ENCODE measurements at places on chromosomes 12 and 14.

DNA sequence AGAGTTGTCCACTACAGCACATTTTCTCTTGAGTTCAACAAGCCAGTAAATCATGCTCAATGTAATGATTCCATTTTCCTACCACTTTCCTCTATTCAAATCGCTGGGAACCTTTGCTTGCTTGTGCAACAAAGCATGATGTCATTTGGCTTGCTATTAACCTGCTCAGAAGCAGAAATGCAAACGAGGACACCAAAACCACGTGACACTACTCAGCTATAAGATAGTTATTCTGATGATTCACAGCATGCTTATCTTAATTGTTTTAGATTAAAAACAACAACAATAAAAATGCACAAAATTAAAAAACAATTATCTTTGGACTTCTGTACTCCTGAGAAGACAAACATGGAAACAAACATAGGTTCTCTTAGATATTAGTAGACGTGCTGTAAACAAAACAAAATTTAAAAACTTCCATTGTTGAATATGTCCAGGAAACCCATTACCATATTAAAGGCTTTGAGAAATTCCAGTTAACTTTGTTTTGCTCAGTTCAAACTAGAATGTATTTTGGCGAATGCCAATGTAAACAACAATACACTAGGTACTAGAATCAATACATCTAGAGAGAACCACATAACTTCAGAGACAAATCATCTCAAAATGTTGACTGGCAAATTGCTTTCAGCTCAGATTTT is 77.5 kb upstream of the KRAS start:
- DNase-seq: no peak

- no peak for DNase-seq
These were observed 113.3 kb upstream of the CAND1 start for GRCh38 chr12:67155863-67156262.

DNA sequence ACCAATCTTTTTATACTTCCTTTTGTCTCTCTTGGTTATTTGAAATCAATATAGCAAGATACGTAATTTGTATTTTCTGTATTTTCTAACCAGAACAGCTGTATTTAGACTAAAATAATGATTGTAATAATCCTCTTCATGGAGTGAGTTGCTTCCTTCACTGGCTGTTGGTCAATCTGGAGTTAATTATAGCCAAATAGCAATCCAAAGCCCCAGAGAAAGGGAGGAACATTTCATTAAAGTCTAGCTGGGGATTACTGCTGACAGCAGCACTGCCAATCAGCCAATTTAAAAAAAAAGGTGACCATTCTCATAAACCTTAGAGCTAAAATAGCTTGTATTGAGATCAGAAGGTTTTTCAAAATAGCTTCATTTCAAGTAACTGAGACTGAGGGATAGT is 118.0 kb downstream of the TRHDE start:
- DNase-seq: no peak

DNA sequence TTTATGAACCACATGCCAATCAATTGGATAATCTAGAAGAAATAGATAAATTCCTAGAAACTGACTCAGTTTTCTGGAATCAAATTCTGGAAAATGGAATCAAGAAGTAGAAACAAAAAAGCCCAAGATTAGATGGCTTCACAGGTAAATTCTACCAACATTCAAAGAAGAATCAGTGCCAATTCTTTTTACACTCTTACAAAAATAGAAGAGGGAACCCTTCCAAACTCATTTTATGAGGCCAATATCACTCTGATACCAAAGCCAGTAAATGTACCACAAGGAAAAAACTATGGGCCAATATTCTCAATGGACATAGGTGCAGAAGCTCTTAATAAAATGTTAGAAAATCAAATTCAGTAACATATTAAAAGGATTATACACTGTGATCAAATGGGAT is 35.7 kb upstream of the MYRFL start:
- DNase-seq: no peak

DNA sequence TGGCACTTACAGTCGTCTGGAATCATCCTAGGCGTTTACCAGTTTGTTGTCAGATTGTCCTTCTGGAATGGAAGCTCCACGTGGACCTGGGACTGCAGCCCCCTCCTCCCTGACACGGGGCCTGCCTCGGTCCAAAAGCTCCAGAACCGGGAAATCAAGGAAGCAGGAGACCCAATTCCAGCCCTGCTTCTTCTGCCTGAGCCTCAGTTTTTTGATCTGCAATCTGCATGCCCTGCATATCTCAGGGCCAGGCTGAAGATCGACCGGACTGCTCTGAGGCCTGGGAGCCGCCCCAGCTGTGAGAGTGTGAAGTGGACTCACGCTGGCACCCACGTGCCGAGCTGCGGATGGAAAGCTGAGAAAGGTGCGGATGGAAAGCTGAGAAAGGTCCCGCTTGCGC is 98.6 kb downstream of the SETD3 start:
- no peak for DNase-seq

DNA sequence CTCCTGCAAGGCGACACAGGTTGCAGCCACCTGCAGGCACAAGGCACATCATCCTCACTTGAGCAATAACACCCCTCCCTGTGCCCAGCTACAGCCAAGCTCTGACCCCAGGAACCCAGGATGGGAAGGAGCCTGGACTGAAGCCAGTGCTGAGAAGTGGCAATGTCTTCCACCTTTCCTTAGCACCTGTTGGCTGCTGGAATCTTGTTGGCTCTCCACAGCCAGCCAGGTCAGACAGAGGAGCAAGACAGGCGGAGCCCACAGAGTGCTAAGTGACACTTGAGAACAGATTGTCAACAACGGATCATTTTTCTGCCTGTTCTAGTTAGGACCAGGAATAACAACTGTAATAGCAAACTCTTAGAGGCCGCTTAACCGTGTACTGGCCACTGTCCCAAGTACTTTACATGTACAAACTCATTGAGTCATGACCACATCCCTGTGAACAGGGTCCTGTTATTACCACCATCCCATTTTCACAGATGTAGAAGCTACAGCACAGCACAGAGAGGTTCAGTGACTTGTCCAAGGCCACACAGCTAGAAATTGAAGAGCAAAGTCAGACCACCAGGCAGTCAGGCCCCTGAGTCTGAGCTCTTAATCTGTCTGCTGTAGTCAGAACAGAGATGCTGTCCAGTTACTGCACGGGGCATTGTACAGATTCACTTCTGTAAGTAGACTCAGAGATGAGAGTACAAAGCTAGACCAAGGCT is 45.6 kb downstream of the RNFT2 start:
- DNase-seq: no peak

GRCh38 chr12:75479963-75480461 is 543 bp upstream of the GLIPR1 start:
- no peak for DNase-seq

DNA sequence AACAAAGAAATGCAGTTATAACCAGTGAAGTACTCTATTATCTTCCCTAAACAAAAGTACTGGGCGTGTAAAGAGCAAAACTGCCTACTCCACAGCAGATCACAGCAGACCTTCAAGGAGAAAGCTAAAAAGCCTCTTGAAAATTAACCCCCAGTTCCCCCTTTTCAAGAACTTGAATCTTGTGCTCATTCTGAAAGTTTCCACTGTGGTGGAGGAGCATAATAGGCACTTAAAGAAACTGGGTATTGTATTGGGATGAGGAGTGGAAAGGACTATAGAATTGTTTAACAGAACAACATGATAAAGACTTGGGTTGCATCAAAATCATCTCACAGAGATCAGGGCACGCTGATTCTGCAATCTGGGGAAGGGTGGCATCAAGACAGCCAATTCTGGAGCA is 51.1 kb downstream of the SLC25A47 start:
- DNase-seq: no peak

- DNase-seq: no peak
These were observed 723 bp upstream of the LRP10 start for GRCh38 chr14:22870811-22871223.

DNA sequence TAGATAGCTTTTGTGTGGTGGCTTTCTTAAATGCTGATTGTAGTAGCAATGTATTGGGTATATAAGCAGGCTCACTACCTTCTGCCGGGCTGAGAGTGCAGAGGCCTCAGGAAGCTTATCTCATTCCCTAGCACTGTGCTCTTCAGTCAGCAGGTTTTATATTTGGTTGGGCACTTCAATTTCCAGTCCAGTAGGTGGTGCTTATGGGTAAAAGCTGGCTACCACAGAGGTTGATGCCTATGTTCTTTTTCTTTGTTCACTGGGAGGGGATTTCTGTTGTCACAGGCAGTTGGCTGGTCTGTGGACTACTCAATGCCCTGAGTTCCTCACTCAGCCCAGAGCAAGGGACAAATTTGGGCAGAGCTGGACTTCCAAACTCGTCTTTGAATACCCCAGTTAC is 43.0 kb upstream of the GLIPR1 start:
- DNase-seq: no peak

DNA sequence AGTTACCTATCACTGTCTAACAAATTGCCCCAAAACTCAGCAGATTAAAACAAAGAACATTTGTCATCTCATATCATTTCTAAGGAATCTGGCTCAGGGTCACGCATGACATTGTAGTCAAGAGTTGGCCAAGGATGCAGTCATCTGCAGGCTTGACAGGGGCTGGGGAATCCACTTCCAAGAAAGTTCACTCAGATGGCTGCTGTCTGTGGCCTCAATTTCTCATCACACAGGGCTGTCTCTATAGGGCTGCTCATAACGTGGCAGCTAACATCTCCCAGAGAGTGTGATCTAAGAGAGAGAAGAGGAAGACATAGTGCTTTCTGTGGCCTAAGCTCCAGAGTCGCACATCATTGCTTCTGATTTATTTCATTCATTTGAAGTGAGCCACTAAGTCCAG is 17.0 kb upstream of the IL22 start:
- no peak for DNase-seq

- DNase-seq: no peak
These were observed 205.1 kb upstream of the ABCD2 start for GRCh38 chr12:39824505-39825212.

GRCh38 chr12:113981876-113982275 is 15.8 kb upstream of the RBM19 start:
- DNase-seq: no peak

GRCh38 chr12:127559349-127560040 is 707.5 kb upstream of the TMEM132C start:
- no peak for DNase-seq

- DNase-seq: no peak
These were observed 21.2 kb upstream of the CDKL1 start for GRCh38 chr14:50417853-50418252.

GRCh38 chr12:126704609-126705008 is 1562.4 kb upstream of the TMEM132C start:
- no peak for DNase-seq

DNA sequence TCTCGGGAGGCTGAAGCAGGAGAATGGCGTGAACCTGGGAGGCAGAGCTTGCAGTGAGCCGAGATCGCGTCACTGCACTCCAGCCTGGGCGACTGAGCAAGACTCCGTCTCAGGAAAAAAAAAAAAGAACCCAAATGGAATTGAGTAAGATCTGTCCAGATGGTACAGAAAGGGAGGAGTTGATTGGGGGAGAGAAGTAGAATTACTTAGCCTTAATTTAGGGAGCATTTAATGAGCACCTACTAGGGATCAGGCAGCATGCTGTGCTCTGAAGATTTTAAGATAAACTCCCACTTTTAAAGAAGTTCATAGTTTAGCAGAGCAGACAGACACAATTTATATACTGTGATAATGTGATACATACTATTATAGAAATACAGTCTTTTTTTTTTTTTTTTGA is 4.5 kb downstream of the RAB5B start:
- DNase-seq: no peak

DNA sequence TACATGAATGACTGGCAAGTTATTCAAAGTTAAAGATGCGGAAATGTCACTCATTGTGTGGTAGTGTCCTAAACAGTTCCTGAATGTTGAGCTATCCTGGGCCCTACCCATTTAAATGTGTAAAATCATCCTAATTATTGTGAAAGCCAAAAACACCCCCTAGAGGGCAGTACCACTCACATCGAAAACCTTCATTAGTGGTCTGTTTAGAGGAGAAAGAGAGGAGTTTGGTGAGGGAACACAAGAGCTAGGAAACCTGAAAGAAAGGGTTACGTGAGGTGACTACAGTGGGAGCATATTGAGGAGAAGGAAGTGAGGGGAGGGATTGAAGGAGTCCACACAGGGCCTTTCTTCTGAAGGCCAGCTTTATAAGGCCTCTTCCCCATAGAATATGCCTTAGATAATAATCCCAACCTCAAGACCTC is 2.5 kb upstream of the TEP1 start:
- DNase-seq: no peak

GRCh38 chr14:91100102-91100501 is 13.8 kb upstream of the DGLUCY start:
- DNase-seq: no peak

DNA sequence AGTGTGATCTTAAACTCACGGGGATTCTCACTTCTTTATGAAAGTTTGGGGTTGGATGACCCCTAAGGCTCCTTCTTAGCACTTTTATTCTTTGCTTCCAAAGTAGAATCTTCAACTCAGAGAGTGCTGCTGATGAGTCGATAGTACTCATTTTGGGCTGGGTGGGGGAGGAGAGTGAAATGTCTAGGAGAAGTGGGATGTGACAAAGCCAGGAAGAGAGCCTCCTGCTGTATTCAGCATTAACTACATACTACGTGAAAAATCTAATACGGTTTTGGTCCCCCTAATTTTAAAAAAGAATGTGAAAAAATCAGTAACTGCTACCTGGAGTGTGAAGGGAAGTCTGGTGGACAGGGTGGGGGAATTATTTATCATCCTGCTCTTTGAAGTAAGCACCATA is 148.3 kb downstream of the SAMD4A start:
- DNase-seq: no peak

- DNase-seq: peak; percentile 65
These were observed 2.4 kb upstream of the CRIP1 start for GRCh38 chr14:105484069-105484996.

DNA sequence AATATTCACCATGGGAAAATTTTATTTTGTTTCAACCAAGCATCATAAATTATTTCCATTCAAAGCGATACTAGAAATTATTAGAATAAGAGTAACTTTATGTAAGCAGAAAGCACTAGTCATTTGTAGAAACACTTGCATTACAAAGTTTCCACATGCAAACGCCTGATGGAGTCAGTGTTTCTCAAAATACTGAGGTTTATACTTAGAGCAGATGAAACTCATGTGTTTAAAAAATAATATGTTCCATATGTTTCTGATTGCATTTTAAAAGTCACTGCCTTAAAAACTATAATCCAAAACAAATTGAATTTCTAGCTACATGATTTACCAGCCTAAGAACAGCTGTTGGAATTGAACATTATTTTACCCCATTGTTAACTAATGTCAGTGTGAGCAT is 1246.4 kb downstream of the SLC16A7 start:
- DNase-seq: no peak

- DNase-seq: no peak
These were observed 15.0 kb downstream of the CEP170B start for GRCh38 chr14:104879983-104880565.

Measured in activated T-cell treated with anti-CD3 and anti-CD28 coated beads for 1 hour (primary cell).